Substantia nigra (tissue), 51 donors: ENCODE measurements at places on chromosomes 16 and 17.
A peak's percentile ranks its signal among the peaks of the same experiment; 100 is the strongest.

GRCh38 chr16:86732621-86733295 lies 154.4 kb downstream of the FOXL1 start:
- no peak for DNase-seq

DNA sequence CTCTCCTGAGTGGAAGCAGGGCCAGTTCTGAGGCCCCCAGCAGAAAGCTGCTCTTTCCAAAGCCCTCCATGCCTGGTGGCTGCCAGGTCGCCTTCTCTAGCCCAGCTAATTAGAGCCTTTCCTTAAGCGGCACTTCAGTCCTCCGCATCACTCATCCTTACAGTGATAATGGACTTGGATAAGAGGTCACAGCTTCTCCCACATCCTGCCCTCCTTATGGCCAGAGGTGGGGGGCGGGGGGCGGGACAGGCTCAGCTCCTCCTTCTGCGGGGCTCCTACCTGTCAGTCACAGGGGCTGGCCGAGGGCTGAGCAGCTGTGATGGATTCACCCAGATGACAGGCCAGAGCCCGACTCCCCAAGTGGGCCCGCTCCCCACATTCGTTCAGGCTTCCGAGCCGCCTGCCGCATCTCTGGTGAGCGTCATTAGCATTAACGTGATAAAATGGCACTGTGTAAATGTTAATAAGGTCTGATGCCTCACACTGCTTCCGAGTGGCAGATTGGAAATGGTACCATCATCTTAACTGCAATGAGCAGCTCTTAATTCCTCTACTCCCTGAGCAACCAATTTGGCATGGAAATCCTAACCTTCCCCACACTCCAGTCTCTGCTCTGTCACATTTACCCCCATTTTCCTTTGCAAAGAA lies 41.3 kb downstream of the GRIN2C start:
- no peak for DNase-seq

GRCh38 chr16:85334718-85335583 lies 222.7 kb upstream of the CIBAR2 start:
- no peak for DNase-seq

GRCh38 chr16:87626401-87626800 lies 24.1 kb downstream of the JPH3 start:
- DNase-seq, result no peak

DNA sequence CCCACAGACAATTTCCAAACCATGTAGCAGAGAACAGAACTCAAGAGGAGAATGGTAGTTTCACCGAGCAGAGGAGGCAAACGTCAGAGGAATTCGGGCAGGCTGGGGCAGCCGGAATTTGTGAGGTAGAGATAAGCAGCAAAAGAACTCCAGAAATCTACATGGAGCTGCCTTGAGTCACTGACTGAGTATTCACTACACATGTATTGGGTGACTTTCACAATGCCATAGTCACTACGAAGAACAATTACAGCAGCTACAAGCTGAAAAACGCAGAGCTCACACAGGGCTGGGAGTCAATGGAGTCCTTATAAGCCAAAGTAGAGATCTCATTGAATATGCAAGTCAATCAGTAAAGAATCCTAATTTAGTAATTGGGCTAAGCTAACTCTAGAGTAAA lies 13.4 kb downstream of the CMC2 start:
- no peak for DNase-seq

DNA sequence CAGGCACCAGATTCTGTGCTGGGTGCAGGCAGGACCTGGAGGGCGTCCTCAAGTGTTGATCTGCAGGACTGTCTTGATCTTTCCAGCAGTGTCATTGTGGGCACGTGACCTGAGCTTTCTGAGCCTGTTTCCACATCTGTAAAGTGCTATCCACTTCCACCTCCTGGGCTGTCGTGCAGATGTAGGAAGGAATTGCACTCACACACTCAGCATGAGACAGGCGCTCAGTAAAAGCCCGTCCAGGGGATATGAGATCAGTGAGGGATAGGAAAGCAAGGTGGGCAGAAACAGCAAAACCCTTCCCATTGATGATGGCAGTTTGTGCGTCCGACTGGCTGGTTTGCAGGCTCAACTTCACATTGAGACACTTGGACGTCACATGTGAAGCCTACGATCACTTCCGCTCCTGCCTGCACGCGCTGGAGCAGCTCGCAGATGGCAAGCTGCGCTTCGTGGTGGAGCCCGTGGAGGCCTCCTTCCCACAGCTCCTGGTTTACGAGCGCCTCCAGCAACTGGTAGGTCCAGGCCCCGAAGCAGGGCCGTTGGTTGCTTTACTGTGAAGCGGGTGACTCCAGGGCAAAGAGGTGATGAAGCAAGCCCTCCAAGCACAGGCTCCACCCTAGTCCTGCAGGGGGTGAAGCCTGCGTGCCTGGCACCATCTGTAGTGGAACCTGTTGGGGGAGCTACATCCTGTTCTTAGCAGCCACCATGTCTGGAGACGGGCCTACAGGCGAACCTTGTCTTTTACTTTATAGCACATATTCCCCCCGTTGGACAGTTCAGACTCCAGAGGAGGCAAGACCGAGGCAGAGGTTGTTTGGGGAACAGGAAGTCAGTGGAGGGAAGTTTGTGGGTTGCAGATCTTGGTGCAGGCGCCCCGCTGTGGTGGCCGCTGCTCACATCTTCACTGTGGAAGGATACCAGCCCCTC lies 23.0 kb downstream of the METTL22 start:
- DNase-seq, result peak; percentile 14

DNA sequence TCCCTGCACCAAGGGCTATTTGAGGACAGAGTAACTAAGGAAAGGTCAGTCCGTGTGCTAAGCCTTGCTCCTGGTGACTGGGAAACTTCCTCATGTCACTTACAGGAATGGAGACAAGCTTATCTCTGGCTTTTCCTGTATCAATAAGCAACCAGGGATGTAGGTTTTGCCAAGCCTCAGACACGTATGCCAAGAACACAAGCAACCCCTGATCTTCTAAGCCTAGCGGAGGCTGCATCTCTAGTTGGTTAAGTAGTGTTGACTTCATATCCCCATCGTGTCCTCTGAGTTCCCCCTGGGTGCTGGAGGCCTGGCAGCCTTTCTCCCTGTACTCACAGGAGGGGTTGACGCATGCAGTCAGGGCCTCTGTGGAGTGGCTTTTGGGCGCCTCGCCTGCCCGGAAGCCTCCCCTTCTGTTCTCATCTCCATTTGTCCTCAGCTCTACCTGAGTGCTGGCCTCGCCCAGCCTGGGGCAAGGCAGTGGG lies 1.4 kb upstream of the C1QTNF1 start:
- no peak for DNase-seq

- DNase-seq, result no peak
Observed at GRCh38 chr16:82108774-82109173, 61.2 kb downstream of the MPHOSPH6 start.

DNA sequence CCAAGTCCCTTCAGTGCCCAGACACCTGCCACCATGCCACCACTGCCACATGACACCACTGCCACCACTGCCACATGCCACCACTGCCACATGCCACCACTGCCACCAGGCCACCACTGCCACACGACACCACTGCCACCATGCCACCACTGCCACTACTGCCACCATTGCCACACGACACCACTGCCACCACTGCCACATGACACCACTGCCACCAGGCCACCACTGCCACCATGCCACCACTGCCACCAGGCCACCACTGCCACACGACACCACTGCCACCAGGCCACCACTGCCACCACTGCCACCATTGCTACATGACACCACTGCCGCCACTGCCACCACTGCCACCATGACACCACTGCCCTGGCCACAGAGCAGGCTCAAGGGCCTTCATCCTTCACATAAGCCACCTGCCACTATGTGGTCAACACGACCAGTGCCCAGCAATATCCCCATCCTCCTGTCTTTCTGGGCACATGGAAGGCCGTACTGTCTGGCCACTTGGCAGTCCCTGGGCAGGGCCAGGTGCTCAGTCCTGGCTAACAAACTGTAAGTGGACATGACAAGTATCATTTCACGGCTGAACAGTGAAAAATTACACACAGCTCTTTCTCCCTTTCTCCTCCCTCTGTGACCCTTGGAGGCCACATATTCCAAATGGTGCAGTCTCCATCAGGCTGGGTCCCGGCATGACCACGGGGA lies 33.1 kb downstream of the ABR start:
- no peak for DNase-seq

- no peak for DNase-seq
Observed at GRCh38 chr16:27335349-27336053, 21.7 kb downstream of the IL4R start.

DNA sequence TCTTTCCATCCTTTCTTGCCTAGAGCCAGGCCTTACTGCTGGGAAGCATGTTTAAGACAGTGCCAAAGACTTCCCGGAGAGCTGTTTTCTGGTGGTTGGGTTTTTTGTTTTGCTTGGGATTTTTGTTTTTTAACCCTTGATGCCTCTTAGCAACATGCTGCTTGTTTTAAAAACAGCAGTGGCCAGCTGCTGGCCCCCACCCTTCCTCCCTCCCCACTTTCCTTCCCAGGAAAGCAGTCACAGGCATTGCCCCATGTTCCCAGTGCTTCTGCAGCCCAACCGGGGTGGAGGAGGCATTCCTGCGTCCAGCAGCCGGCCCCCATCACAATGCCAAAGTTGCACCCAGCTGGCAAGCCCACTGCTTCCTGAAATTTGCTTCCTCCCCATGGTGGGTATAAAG lies 12.6 kb downstream of the TMEM132E start:
- DNase-seq, result no peak

DNA sequence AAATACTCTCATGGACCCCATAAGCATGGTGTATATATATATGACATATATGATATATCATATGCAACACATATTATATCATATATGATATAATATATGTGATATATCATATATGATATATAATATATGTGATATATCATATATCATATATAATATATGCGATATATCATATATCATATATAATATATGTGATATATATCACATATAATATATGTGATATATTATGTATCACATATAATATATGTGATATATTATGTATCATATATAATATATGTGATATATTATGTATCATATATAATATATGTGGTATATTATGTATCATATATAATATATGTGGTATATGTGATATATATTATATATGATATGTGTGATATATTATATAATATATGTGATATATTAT lies 21.9 kb upstream of the MAPK3 start:
- no peak for DNase-seq

DNA sequence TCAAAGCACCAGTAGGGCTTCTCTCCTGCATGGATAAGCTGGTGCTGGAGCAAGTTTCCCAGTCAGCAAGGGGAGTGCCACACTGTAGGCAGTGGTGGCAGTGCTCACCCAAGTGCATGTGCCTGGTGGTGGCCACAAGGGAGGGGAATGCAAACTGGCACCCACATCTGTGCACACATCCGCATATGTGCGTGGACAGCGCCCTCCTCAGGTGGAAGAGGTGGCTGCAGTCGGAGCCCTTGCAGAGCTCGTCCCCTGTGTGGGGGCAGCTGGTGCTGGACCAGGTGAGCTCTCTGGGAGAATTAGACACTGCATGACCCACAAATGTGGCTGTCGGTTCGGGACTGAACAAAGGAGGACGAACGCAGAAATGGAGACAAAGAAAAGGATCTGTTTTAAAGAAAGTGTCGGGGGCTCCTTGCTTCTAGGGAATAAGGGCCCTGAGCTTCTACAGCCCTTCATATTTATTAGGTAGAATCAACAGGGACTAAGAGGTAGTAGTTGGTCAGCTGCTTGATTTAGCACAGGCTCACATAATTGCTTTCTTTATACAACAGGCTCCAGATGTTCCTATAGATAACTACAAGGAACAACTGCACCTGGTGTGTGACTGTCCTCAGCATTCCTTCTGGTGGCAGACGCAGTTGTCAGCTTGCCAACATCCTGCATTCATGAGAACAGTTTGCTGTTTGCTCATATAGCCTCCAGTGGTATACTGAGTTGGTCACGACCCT lies 5.3 kb upstream of the ZNF689 start:
- DNase-seq, result peak; percentile 32

GRCh38 chr16:13300066-13300840 lies 398.9 kb downstream of the SHISA9 start:
- no peak for DNase-seq

GRCh38 chr17:78271419-78272170 lies 40.2 kb downstream of the TMEM235 start:
- DNase-seq, result no peak

GRCh38 chr17:48929812-48930165 lies 14.9 kb downstream of the SNF8 start:
- DNase-seq, result no peak

- no peak for DNase-seq
Observed at GRCh38 chr16:73050201-73051099, 2.5 kb upstream of the ZFHX3 start.

DNA sequence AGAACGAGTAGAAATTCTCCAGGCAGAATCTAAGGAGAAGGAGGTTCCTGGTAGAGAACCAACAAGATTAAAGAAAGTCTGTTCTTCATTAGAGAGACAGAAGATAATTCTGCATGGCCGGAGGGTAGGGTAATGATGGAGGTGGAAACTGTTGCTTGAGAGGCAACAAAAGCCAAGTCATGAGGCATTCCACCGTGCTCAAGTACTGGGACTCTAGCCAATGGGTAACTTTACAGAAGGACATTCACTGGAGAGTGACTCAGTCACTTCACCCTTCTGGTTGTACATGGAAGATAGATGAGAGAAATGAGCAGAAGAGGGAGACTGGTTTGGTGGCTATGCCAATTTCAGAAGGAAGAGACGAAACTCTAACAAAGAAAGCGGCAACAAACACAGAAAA lies 53.6 kb upstream of the ANKFN1 start:
- DNase-seq, result no peak

DNA sequence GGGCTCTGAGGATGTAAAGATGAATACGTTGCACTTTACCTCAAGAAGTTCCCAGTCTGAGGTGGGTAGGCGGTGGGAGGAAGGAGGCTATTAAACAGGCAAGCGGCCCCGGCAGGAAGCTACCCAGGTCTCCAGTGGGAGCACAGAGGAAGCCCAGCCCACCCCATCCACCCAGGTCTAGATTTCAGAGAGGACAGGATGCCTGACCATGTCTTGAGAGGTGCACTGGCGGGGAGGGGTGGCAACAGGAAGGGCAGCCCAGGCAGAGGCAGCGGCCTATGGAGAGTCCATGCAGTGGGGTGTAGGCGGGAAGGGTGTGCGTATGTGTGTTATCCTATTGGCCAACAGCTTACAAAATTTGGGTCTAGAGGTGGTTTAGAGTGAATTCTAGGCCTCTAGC lies 13.9 kb downstream of the SARM1 start:
- DNase-seq, result no peak
